ENCODE measurements at places on chromosomes 12 and 14. TPM values are rescaled to one million over a fixed set of nuclear protein-coding genes. Genes with fewer than 3 reads are reported as not detected.

DNA sequence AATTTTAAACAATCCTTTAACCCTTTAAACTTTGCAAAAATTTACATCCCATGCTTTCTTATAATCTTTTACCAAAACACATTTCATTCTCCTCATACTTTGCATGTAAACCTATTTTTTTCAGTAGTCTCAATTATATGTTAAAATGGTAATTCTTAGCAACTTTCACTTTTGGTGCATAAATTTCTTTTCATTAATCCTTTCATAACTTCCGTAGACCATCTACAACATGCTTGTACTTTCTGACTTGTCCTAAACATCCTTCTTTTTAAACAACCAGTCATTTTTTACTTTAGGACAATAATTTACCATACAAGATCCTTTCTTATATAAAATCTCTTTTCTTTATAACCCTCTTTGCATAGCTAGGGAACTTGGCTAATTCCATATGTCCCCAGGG, 19.5 kb downstream of the CCDC91 start:
- no peak for DNase-seq

RNU4-1 gene
- total RNA-seq: 2,323 TPM

DNA sequence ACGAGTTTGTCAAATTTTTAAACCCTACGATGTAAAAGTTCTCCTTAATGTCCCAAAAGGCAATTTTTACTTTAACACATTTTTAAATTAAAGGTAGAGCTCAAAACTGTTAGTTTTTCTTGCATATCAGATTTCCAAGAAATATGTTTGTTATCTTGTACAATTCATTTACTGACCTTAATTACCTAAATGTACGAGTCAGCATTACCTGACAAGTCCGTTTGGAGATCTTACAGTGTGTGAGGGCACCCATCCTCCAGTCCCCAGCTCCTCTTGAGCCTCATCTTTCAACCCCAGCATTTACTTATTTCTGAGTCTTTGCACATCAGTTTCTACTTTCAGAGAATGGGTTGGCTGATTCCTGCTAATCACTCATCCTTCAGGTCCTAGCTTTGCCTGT, 23.7 kb downstream of the PPM1H start:
- DNase-seq: no peak

DNA sequence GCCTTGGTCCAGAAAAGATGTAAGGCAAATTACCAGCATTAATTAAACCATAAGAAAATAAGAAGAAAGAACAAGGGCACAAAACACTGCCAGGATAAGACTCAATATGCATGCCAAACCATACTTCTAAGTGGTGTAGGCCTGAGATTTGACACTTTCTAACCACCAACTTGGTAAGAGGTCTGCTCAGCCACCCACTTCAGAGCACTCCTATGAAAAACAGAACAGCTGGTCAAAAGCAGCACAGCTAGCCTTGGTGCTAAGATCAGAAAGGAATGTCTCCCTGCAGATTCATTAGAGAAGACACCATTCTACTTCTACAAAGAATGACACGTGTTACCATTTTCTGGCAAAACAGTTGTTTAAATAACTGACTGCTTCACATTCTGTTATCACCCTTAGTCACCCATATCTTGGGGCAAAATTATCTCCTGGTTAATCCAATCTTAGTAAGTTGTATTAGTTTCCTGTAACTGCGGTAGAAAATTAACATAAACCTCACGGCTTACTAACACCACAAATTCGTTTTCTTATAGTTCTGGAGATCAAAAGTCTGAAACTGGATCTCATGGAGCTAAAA, 13.2 kb downstream of the RPS6KA5 start:
- DNase-seq: no peak

- DNase-seq: no peak
Observed at GRCh38 chr12:66964629-66965028, 285.8 kb upstream of the GRIP1 start.

KCNH5 gene
- total RNA-seq: not detected

DNA sequence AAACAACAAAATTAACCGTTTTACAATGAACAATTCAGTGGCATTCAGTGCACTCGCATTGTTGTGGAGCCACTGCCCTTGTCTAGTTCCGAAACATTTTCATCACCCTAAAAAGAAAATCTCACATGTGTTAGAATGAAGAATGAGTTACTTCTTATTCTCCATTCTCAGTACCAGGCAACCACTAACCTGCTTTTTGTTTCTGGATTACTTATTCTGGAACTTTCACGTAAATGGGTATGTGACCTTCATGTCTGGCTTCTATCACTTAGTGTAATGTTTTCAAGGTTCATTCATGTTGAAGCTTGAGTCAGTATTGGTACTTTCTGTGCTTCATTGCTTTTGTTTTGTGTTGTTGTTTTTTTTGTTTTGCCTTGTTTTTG, 15.6 kb downstream of the RCOR1 start:
- no peak for DNase-seq

DNA sequence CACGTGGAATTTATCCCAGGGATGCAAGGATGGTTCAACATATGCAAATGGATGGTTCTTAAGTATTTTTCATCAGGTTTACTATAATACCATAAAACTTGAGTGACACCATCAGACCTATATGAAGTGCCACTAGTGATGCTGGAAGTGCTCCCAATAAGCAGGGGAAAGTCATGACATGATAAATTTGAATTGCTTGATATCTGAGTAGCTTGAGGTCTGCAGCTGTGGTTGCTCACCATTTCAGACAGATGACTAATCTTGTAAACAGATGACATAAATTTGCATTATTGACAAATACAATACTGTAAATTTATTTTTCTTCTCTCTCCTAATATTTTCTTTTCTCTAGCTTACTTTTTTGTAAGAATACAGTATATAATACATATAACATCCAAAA, 13.7 kb upstream of the PRPF39 start:
- no peak for DNase-seq

DNA sequence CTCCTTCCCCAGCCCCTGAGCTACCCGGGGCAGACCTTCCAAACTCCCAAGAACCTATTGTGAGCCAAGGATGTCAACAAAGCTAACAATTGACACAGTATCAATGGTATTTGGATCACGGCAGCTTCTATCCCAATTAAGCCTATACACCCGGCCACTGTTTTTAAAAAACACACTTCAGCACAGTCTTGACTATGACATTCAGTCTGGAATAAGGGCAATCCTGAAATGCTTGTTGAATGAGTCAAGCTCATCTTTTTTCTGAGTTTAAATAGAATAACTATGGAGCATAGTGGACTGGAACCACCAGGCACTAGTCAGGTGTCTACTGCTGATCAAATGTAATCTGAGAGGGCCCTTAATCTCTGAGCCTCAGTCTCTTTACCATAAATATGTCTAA, 5.7 kb downstream of the DENND5B start:
- no peak for DNase-seq

DNA sequence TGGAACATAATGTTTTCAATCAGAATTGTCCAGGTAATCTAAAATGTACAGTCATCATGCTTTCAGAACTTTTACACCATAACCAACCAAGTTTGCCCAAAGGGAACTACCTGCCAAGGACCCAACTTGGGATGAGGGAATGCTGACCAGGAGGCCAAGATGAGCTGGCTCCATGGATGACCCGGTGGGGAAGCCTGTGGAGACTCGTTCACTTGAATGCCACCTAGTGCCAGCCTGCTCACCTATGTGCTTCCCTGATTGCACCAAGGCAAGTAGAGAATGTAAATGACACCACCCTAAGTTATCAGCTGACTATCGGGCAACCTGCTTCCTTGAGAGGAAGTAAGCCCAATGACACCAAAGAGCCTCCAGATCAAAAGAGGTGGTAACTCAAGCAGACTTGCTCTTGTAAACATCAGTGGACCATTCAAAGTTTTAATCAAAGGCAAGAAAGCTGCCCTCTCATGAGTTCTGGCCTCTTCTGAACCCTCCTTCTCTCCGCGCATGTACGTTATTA, 137.3 kb downstream of the TTC7B start:
- DNase-seq: no peak

GRCh38 chr12:103327676-103328075, 168.1 kb downstream of the C12orf42 start:
- DNase-seq: no peak

- DNase-seq: no peak
Observed at GRCh38 chr12:120940799-120941198, 36.6 kb upstream of the SPPL3 start.

DNA sequence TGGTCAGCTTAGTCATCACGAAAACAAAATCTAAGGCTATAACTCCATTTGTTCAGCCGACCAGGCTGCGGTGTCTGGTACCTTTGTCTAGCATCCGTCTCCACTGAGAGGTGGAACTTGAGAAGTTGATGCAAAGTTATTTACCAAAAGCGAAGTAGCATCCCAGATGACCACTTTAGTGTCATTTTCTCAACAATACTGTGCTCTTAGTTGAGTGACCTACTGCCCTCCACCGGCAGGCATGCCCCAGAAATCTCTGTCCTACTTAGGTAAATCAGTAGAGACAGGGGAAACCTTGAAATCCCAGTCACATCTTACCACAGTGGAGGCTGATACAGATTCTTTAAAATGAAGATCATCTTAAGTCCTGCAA, 1.3 kb upstream of the ST8SIA1 start:
- no peak for DNase-seq

DNA sequence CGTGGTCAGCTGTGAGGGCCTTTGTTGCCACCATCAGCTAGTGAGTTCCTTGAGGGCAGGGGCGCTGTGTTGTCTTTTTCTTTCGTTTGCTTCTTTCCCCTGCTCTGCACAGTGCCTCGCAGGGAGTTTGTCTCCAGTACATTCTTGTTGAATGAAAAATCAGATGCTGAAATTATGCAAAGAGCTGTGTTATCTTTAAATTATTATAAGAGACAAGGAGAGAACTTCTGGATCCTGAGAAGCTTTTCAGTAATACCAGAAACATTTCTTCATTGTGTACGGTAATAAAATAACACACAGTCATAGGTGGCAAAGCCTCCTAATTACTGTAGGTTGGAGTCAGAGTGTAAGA, 14.9 kb downstream of the EML1 start:
- no peak for DNase-seq

GRCh38 chr12:121489874-121490273, 90.0 kb downstream of the RNF34 start:
- DNase-seq: no peak

DNA sequence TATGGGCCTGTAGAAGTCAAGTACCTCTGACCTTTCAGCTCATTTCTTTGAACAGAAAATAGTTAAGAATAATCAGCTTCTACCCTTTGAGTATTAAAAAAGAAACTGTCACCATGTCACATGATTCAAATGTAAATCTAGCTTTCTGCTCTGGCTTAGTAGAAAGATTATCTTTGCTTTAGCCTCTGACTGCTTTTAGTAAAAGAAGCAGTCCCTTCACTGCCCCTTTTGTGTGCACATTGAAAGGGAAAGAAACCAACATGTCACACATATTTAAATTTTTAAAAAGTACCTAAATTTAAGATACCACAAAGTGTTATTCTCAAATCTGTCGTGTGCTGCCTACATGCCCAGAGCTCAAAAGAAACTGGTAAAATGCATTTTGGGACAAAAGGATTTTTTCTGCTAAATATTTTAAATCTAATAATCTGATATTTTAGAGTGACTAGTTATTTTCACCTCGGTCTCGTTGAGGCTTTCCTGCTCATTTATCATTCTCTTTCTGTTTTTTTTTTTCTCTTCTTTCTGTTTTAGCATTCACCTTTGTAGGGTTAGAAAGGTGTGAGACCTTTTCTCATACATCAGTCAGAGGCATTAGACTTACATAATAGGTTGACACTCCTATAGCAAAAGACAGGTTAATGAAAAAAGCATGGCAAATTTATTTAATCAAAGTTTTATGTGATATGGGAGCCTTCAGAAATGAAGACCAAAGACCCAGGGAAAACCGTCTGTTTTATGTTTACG, 41.3 kb downstream of the SLC16A7 start:
- no peak for DNase-seq

CEP170B gene
- 45.9 TPM for total RNA-seq

CDH24 gene
- total RNA-seq: 19.3 TPM

IL22 gene
- total RNA-seq: not detected

DNA sequence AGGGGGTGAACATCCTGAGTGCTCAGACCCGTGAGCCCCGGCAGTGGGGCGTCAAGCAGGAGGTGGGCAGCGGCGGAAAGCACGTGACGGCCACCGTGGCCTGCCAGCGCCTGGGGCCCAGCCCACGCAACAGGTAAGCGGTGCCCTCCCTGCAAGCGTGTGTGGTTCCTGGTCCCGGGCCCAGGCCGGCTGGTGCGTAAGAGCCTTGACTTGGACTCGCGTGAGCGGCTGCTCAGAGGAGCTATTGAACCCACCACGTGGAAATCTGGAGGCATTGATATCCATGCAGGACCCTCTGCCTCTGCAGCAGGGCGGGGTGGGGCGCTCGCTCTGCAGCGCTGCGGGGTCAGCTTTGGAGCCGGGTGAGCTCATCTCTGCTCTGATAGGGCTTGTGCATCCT, 277.0 kb downstream of the TMEM132C start:
- no peak for DNase-seq

- no peak for DNase-seq
Observed at GRCh38 chr12:101655393-101655792, 42.0 kb upstream of the CHPT1 start.

DNA sequence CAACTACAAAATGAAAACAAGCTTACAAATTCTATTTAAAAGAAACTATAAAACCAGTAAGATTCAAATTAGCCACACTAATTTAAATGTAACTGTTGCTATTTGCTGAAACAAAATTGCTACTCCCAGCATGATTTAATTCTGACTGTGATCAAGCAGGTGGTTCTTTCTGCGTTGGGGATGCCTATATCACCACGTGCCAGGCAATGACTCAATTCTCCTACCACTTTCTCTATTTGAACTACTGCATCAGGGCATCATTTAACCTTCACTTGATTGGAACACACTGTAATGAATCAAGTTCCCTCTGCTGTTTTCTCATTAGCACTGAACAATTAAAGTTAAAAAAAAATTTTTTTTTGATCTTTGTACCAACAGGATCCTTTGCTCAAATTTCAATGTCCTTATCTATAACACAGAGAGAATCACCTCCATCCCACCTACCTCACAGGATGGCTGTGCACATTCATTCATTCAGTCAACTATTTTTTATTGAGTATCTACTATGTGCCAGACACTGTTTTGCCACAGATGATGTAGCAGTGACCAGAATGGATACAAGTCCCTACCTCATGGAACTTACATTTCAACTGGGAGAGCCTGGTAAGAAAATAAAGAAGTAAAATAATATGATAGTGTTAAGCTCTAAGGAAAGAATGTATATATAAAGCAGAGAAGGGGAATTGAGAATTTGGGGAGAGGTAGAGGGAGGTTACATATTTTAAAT, 8.0 kb upstream of the ACTN1 start:
- no peak for DNase-seq

DNA sequence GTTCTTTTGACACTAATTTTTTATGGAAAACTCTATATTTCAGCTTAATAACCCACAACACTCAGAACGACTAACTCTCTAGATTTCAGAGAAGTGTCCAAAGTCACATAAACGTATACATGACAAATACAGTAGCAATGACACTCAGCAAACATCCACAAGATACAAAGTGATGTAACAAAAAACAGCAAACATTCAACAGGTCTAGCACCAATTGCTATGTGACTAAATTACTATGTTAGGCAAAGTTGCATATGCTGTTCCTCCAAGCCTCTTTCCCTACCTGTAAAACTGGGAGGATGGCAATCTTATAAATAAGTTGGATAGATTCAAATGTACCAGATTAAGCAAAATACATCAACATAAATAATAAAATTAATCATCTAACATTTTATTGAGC, 1.7 kb downstream of the RECQL start:
- DNase-seq: no peak

GRCh38 chr12:49564686-49565405, 3.1 kb downstream of the MCRS1 start:
- no peak for DNase-seq

All from HCT116 (cell line).